ENCODE measurements at places on chromosomes 2 and 18.

DNA sequence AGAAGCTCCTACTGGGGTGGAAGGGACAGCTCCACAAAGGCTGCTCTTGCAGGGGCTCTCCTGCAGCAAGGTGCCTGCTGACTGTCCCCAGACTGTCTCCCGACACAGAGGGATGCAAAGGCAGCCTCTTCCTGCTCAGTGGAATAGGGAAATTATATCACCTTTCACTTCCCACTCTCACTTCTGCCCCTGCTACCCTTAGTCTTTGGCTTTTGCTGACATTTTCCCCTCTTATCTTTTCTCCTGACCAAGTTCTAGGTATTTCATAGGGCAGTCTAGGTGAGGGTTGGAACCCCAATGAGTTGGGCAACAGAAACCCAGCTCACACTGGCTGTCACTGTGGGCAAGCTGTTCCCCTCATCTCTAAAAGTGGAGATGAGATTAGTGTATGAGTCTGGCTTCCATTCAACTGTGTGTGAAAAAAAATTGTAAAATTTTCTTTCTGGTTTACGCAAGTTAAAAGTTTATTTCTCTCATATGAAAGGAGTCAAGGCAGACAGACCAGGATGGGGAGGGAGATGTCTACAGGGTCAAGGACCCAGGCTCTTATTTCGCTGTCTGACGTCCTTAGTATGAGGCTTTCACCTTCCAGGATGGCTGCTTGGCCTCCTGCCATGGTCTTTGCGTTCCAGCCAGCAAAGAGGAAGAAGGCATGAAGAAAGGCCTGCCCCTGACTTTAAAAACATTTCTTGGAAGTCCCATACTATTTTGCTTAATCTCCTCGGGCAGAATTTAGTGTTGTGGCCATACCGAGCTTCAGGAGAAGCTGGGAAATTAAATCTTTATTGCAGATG lies 7.5 kb upstream of the MOCOS start:
- no peak for DNase-seq

GRCh38 chr2:70557171-70557838 lies 3.7 kb upstream of the TGFA start:
- no peak for DNase-seq

DNA sequence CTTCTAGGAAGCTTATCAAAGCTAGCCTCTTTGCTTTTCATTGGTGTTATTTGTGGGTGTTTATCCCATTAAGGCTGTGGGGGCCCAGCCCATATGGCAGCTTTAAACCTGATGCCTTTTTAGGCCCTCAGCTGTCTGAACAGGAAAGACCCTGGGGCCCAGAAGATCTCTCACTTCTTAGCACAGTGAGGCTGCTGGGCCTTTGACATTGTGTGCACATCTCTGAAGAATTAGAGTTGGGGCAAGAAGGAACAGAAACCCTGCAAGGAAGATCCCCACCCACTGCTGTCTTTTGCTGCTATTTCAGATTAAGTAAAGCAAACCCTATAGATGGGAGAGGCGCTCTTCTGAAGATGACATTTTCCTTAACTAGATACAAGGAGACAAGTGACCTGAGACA lies 250.0 kb downstream of the SMAD2 start:
- no peak for DNase-seq

- DNase-seq, result no peak
These were observed 3.3 kb upstream of the POU3F3 start for GRCh38 chr2:104850361-104851290.

DNA sequence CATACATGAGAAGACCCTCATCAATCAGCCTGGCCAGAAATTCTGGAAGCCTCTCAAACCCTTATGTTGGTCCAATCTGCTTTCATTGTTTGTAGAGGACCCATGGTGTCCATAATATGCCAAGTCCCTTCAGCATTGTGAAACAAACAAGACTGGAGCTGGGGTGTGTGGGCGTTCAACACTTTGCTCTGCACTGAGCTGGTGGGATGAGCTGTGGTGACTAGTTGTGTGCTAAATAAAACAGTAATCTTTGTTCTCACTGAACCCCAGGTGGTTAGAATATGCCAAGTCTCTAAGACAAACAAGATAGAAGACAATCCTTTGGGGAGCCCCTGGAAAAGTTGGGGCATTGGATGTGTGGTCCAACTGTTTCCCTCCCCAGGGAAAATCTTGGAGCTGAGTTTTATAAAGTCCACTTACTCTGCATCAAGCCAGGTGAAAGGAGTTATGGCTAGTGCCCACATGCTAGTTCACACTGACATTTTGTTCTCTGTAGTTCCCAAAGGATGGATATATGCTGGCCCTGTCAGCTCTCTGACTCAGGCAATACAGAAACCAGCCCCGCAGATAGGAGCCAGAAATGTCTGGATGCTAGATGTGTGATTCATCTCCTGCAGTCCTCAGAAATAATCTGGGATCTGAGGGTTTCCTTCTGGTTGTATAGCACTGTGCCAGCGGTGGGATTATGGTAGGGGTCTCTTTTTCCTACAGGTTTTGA lies 260.2 kb downstream of the TMX3 start:
- DNase-seq, result no peak

- no peak for DNase-seq
These were observed 30.9 kb downstream of the RALBP1 start for GRCh38 chr18:9506046-9506792.

GRCh38 chr18:22666411-22666940 lies 248.8 kb upstream of the CTAGE1 start:
- DNase-seq, result no peak

All from activated CD4-positive, alpha-beta T cell treated with anti-CD3 and anti-CD28 coated beads, Interleukin-2, amount 50 U/mL, for 24 hours (primary cell).